Naive thymus-derived CD4-positive, alpha-beta T cell (primary cell): ENCODE measurements at places on chromosomes 4 and X. TPM values are rescaled to one million over a fixed set of nuclear protein-coding genes. Genes with fewer than 3 reads are reported as not detected.

HPGD gene
- 7.5 TPM for polyA plus RNA-seq

TMSB15C gene
- 1.2 TPM for polyA plus RNA-seq

TLL1 gene
- polyA plus RNA-seq = not detected

SLC2A9 gene
- polyA plus RNA-seq = 1.5 TPM

CENPU gene
- 1.9 TPM for polyA plus RNA-seq

TXK gene
- 56.6 TPM for polyA plus RNA-seq

TEX13D gene
- not detected for polyA plus RNA-seq

ART3 gene
- not detected for polyA plus RNA-seq

SYNPO2 gene
- 0.08 TPM for polyA plus RNA-seq

ARX gene
- polyA plus RNA-seq = not detected

HS6ST2 gene
- not detected for polyA plus RNA-seq

GLOD5 gene
- not detected for polyA plus RNA-seq

AFAP1 gene
- 2.2 TPM for polyA plus RNA-seq

CXCL6 gene
- not detected for polyA plus RNA-seq

ADH1C gene
- polyA plus RNA-seq = not detected

EIF1AX gene
- 94.4 TPM for polyA plus RNA-seq

FOXR2 gene
- polyA plus RNA-seq = not detected

DMRTC1 gene
- not detected for polyA plus RNA-seq
